ENCODE measurements at places on chromosomes 11 and 22.

DNA sequence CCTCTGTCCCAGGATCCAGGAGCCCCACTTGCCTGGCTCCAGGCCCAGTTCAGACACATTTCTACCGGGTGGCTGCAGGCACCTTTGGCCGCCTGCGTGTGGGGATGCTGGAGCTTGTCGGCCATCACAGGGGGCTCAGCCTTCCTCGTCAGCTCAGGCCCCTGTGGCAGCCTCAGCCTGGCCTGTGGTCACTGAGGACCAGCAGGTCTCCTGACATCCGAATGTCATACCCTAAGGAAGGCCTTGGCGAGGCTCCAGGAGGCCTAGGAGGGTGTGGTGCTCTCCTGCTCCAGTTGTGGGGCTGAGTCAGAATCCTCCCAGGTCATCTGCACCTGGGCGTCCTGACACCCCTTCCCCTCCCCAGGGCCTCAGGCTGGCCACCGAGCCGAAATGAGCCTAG is 14.9 kb upstream of the SOX10 start:
- no peak for DNase-seq

DNA sequence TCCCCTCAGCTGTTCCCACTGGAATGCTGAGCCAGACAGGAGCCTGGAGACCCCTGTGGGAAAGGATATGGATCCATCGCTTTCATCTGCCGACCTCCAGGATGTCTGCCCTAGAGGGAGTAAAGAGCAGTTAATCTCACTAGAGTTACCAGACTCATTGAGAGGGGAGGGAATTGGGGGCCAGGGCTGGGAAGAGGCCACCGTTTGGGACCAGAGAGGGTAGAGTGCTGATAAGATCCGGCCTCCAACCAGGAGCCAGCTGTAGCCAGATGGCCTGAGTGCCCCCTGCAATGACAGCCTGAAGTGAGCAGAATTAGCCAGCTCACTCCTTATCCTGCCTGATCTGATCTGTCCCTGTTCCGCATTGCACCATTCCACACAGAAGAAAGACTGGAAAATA is 3.7 kb upstream of the APLNR start:
- DNase-seq = no peak

DNA sequence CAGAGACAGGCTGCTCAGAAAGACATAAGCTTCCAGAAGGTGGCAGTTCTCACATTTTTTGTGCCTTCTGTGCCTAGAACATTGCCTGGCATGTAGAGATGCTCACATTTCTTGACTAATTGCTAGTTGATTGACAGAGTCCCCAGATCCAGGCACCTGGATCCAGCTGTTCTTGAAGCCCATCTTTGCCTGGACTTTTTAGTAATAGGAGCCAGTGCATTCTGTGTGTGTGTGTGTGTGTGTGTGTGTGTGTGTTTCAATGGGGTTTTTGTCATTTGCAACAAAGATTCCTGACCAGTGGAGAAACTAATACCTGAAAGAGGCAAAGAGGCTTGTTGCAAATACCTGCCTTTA is 15.1 kb downstream of the MRGPRF start:
- DNase-seq = no peak

DNA sequence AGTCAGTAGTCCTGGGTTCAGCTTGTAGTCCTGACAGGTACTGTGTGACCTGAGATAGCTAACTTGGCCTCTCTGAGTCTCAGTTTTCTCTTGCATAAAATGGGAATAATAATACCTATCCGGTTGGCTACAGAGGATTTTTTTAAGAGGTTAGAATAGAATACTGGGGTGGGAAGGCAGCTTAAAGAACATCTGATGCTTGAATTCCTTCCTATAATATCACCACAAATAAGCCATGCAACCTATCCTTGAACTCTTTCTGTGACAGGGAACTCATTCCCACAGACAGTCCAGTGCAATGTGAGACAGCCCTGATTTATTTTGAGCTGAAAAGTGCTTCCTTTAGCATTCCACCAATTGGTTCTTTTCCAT is 110.1 kb downstream of the CCDC81 start:
- DNase-seq = no peak

DNA sequence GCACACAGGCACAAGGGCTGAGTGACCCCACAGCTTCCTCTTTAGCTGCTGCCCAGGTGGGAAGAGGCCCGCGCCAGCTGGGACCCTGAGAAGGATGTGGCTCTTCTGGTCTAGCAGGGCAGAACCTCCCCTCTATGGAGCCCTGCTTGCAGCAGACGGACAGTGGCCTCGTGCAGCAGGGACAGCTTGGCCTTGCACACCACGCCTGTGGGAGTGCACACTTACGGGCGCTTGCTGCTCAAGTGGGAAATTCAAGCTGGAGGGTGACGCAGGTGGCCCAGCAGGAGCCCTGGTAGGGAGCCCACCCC is 971.4 kb downstream of the BRD1 start:
- no peak for DNase-seq
